ENCODE measurements at places on chromosomes 4 and X.
A peak's percentile ranks its signal among the peaks of the same experiment; 100 is the strongest.

- peak; percentile 83 for DNase-seq
Measured at GRCh38 chr4:33063241-33063640, 2343.1 kb downstream of the PCDH7 start.

DNA sequence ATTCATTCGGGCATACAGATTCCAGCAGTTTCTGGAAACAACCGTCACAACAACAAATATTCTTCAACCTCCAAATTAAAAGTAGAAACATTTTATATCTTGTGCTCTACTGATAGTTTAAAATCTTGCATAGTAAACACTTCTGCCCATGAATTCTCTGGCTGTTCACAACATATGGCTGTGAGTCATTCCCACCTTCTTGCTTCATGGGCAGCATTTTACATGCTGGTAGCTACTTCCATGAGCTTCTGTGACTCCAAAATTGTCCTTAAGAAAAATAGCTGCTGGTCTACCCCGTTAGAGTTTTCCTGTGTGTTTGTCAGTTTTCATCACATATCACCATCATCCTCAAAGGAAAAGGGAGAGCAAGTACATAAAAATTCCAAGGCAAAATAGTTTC is 22.7 kb downstream of the PNPLA4 start:
- DNase-seq, result no peak

GRCh38 chrX:113675278-113675677 is 834.6 kb upstream of the AMOT start:
- no peak for DNase-seq

DNA sequence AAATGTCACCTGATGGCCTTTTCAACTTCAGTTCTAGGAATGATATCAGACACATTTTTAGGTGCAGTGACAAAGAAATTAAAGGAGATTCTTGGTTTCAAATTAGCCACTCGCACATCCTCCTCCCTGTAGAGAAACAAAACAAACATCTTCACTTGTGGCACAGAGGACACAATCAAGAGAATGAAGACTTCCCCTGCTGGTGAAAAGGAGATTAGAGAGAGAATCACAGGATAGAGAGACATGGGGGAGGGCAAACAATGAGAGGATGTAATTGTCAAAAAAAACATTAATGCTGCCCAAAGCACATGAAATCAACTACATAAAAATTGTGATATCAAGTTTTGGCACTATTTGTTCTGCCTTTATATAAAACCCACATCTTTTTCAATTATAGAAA is 34.5 kb downstream of the ACE2 start:
- DNase-seq, result no peak

GRCh38 chrX:41445171-41445570 is 2.0 kb upstream of the NYX start:
- no peak for DNase-seq

GRCh38 chr4:117417856-117418255 is 332.5 kb upstream of the TRAM1L1 start:
- DNase-seq, result peak; percentile 27

DNA sequence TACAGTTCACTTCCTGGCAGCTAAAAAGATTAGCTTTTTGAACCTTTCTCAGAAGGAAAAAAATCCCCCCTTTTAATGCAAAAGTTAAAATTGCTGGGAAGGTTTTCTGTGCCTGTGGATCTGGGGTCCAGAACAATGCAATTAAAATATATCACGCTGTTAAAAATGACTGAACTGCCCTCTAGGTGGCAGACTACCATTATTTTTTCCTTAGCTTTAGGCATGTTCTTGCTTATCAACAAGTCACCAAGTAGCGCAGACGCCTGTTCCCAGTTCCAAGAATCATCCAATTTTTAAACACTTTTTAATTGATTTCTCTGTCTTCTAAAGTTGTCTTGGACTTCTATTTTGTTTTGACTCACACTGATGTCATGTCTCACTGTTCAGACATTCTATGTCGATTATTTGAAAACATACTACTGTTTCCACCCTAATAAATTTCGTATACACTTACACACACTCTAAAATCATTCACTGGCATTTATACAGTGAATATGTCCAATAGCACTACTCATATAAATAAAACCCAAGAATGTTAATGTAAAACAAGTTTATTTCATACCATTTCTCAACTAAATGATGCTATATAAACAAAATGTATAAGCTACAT is 661.6 kb downstream of the RAPGEF2 start:
- peak; percentile 73 for DNase-seq

GRCh38 chr4:30460818-30461217 is 259.4 kb upstream of the PCDH7 start:
- no peak for DNase-seq

DNA sequence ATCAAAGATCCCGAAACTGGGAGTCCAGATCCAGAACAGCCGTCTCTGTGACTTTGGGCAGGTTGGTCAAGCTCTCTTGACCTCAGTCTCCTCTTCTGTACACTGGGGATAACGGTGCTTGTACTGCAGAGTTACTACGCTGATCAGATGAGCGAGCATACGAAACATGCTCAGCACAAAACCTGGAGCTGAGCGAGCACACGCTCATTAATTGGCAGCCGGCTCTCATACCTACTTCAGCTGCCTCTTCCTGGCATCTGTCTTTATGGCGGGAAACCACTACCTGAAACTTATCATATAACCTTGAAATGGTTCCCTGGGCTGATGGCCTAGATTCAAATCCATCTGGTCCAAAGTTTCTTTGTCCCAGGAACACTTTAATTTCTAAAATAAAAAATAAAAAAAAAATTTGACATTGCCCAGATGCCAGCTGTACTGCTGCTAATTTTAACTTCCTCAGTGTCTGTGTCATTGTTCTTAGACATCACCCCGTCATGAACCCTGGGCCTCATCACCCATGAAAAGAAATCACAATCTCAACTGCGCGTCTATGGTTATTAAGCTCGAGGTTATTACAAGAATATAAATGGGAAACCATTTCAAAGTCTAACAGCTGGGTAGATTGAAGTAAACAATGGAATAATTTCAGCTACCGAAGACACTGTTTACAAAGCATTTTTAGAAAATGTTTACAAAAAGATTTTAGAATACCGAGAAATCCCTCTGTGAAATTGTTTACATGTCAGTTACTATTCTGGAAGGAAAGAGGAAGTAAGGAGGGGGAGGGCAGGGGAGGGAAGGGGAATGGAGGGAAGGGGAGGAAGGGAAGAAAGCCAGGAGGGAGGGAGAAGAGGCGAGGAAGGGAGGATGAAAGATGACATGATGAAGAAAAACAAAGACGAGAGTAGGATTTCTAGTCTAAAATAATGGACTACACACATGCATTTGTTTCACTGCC is 49.0 kb downstream of the CRMP1 start:
- no peak for DNase-seq

DNA sequence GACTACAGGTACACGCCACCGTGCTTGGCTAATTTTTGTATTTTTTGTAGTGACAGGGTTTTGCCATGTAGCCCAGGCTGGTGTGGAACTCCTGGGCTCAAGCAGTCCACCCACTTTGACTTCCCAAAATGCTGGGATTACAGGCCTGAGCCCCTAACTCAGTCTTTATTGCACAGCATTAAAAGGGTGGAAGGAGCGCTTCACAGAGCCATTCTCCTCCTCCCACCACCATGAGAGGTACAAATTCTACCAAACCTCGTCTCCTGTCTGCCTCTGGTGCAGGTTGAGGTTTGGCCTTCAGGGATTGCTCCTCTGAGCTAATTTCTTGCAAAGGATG is 52.3 kb downstream of the TLR10 start:
- DNase-seq, result no peak

DNA sequence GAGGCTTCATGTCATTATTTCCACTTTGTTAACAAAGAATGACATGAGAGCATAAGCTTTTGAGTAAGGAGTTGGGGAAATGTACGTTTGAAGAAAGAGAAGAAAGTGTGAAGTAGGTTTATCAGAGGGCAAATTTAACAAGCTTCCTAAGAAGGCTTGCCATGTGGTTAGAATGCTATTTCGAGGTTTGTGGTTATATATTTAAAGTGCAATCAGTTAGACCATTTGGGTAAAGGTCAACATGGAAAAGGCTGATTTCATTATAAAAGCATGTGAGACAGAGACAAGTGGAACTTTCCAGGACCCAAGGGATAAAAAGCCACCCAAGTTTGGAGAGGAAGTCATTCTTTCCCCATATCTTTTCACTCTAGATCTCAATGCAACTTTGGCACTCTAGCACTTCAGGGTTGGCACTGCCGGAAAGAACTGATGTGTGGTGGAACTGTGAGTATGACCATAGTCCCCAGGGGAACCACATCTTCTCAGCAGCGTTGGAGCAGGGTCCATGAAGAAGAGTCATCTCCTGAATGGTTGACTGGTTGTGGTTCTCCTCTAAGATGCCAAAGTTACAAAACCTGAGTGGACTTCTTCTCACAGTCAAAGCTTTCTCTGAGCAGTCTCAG is 529.9 kb downstream of the MID1IP1 start:
- no peak for DNase-seq

DNA sequence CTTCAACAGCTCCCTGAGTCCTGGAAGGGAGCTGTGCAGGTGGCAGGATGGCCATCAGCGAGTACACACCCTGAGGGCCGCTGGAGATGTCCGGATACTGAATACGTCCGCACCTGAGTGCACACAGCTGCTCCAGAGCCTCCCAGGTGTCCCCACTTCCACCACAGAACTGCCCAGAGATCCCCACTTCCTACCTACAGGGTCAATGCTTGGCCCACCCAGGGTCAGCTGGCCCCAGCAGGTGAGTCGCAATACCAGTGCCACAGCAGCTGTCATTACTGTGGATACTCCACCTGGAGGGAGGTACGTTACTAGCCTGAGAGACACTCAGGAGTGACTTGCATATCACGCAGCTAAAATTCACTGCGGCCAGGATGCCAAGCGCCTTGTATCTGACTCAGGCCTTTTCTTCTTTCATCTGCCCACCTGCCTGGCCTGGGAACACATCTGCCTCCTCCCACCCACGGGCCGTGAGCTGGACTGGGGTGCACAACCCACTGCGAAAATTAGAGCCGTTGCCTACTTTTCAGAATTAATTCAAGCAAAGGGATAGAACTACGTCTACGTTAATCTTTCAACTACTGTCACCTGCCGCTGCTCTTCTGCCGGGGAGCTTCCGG is 9.4 kb downstream of the C4orf50 start:
- DNase-seq, result no peak

GRCh38 chrX:150766351-150767044 is 73.3 kb downstream of the MTMR1 start:
- no peak for DNase-seq

DNA sequence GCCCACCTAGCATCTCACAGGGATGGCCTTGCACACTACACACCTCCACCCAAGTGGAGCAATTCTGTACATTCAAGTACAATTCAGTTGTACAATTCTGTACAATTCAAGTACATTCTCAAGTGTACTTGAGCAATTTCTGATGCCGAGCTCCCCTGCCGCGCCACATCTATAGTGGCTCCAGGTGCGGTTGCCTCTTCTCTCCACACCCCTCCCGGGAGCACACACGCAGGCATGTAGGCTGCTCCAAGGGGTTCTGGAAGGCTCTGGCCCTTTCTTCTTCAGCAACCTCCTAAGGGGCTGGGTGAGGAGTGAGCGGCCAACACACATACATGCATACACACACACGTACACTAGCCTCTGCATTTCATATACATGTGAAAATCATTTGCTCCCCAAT is 18.9 kb upstream of the DUSP9 start:
- DNase-seq, result no peak

DNA sequence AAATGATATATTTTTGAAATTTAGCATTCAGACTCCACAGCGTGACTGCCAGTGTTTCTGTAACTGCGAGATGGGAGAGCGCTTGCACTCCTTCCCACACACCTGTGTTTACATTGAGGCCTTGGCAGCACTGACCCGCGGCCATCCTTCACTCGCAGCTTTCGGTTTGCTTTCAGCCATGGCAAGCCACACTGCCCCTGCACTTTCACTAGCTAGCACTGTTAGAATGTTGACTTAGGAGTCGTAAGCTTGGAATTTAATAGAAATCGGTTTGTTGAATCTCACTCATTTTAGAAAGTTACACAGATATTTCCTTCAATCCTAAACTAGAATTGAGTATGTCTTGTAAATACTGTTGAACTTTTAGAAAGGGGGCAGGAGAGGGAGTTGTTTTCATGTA is 136.2 kb downstream of the CFAP299 start:
- no peak for DNase-seq

DNA sequence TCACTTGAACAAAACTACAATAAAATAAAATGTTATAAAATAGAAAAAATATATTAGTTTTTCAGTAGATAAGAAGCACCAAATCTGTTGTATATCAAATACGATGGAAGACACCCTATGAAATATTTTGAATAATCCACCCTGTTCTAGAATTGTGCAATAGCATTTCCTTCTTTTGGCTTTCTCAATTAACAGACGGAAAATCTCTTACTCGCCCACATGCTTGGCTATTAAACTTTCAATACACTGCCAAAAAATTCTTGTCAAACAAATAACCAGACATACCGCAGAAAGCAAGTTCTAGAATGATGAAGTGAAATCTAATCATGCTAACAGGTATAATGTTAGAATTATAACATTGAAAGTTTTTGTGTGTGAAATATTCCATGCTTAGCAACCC is 671.6 kb upstream of the SLIT2 start:
- peak; percentile 67 for DNase-seq

GRCh38 chr4:54077812-54078211 is 13.4 kb upstream of the CHIC2 start:
- DNase-seq, result peak; percentile 41

DNA sequence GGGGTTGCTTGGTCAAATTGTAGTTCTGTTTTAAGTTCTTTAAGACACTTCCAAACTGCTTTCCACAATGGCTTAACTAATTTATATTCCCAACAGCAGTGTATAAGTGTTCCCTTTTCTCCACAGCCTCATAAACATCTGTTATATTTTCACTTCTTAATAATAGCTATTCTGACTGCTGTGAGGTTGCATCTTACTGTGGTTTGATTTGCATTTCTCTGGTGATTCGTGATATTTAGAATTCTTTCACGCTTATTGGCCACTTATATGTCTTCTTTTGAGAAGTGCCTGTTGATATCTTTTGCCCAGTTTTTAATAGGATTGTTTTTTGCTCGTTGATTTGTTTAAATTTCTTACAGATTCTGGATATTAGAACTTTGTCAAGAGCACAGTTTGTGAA is 278.6 kb upstream of the ITM2A start:
- DNase-seq, result no peak

- DNase-seq, result peak; percentile 67
Measured at GRCh38 chrX:123184219-123184865, at the start of gene GRIA3. Gene GRIA3 (plus strand): TSS chrX:123184278. CDS start chrX:123184536, 258 bp downstream.

- DNase-seq, result no peak
Measured at GRCh38 chr4:73614311-73614867, 5.8 kb downstream of the RASSF6 start.

- no peak for DNase-seq
Measured at GRCh38 chr4:67122029-67122428, 423.3 kb downstream of the CENPC start.
